ENCODE measurements at places on chromosomes 2 and 18.

- DNase-seq = no peak
Measured at GRCh38 chr18:58105206-58105887, 61.3 kb downstream of the NEDD4L start.

- no peak for DNase-seq
Measured at GRCh38 chr2:100766806-100767205, 53.1 kb upstream of the NPAS2 start.

- no peak for DNase-seq
Measured at GRCh38 chr2:223062396-223062795, 10.4 kb downstream of the KCNE4 start.

- no peak for DNase-seq
Measured at GRCh38 chr2:197700960-197701359, 4.2 kb upstream of the MARS2 start.

DNA sequence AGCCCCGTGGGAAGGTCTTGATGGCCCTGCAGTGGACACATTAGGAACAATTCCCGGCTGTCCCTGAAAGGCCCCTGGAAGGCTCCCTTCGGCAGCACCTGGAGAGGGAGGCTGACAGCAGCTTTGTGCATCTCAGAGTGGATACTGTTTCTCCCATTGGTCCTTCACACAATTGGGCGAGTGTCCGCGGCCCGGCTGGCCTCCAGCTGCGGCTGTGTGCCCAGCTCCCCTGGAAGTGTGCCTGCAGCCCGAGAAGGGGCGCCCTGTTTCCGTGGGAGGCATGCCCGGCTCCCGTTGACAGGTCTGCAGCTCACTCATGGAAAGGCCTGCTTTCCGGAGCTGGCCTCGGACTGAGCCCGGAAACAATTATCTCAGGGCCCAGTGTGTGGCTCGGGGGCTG, 103.7 kb downstream of the LPIN1 start:
- DNase-seq = no peak

DNA sequence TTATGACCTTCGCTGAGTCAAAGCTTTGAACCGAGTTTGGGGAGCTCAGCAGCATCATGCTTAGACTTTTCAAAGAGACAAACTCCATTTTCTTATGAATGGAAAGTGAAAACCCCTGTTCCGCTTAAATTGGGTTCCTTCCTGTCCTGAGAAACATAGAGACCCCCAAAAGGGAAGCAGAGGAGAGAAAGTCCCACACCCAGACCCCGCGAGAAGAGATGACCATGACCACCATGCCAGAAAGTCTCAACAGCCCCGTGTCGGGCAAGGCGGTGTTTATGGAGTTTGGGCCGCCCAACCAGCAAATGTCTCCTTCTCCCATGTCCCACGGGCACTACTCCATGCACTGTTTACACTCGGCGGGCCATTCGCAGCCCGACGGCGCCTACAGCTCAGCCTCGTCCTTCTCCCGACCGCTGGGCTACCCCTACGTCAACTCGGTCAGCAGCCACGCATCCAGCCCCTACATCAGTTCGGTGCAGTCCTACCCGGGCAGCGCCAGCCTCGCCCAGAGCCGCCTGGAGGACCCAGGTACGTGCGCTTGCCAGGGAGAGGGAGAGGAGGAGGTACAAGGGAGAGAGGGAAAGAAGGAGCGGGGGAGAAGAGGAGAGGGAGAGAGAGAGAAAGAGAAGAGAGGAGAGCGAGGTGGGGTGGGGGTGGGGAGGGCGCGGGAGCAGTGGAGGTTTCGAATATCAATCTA, at the start of gene DLX1:
Gene DLX1 (plus strand): TSS at position 48 of the 700 bp plus-strand sequence. CDS start 171 bp downstream, at position 219.
- no peak for DNase-seq

GRCh38 chr2:127155947-127156346, 49.0 kb upstream of the BIN1 start:
- no peak for DNase-seq

DNA sequence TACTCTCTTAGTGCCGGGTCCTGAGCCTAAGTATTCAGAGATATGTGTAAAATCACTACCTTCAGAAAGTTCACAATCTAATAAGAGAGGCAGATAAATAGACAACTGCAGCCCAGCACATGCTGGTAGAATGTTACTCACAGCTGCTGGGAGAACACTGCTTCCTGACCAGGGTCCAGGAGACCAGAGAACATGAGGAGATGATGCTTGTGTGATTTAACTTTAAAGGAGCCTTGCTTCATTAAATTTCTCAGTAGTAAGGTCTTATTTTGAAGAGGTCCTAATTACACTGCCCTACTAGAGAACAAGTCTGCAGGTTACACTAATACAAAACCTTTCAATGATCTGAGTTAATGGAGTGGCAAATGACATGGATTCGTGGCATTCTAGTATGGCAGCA, 209.9 kb upstream of the TRIB2 start:
- no peak for DNase-seq

GRCh38 chr18:8088626-8089025, 520.6 kb upstream of the RAB12 start:
- no peak for DNase-seq

- no peak for DNase-seq
Measured at GRCh38 chr2:46921676-46922448, 6.3 kb upstream of the MCFD2 start.

DNA sequence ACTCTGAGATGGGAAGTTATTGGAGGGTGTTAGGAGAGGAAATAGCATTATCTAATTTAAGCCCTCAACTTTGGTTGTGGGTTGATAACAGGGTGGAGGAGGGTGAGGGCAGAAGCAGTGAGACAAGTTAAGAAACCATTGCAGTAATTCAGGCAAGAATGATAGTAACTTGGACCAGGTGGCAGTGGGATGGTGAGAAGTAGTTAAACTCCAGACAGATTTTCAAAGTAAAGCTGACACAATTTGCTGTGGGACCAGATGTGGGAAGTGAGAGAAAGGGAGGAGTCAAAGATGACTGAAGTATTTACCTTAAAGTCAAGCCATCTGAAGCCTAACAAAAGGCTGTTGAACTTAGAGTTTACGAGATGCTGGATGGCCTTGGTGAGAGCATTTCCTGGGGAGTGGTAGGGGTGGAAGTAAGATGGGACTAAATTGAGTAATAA, 163.2 kb upstream of the KLF7 start:
- DNase-seq = no peak

DNA sequence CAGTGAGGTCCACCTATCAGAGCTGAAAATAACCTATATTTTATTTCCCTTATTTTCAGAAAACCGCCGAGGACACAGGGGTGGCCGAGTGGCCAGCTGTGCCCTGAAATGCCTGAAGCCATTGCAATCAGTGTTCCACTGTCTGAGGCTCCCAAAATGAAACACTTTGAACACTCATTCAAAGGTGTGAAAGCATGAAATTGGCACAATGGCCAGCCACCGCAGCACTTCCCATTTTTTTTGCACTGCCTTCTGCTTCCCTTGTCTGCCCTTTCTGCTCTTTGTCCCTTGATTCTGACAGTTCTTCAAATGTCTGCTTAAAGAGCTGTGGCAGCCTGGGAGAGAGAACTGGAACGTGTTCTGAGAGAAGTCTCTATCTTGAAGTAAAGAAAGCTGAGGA, 1127.5 kb upstream of the CELF4 start:
- DNase-seq = no peak

DNA sequence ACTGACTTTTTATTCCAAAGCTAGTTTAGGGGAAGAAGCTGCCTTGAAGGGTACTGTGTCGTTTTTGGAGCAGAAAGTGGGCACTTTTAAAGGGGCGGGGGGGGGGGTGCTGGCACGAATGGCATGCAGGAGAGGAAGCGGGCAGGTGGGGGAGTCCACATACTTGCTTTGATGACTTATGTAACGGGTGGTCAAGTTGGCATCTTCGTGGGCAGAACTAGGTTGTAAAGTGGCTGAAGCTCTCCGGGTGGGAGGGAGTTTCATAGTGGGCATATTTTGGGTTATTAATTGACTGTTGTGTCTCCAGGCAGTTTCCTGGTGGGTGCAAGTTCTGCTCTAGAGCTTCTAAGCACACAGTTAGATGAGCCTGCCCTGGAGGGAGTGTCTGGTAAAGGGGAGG, 19.9 kb downstream of the PCARE start:
- no peak for DNase-seq

GRCh38 chr2:96356889-96357288, 21.3 kb downstream of the NCAPH start:
- no peak for DNase-seq

DNA sequence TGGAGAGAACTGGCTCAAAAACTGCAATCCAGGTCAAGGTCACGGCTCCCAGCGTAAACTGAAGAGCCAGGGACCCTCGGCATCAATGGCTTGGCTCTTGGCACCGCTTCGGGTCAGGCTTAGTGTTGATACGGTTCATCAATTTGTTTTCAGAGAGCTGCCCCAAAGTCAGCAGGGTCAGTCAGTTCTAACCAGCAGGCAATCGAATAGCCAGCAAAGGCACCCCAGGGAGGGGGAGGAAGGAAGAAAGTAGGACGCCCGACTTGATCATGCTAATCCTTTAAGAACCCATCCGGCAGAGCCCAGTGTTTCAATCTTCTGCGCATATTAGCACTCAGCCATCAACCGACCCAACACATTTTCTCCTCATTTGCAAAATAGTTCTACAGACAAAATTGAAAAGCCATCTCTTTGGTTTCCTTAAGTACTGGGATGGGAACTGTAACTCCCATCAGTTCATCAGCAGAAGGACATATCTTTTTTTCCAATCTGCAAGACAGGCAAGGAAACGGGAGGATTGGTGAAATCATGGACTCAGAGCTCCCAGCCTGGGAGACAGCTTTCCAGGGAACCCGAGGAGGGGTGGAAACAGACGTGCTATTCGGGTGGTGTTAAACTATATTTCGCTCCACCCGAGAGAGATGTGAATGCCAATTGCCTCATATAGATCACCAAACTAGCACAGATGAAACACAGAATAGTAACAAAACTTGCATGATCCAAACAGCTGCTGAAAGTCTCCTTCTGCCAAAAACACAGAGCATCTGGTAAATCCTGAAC, 40.7 kb upstream of the CABLES1 start:
- DNase-seq = no peak

DNA sequence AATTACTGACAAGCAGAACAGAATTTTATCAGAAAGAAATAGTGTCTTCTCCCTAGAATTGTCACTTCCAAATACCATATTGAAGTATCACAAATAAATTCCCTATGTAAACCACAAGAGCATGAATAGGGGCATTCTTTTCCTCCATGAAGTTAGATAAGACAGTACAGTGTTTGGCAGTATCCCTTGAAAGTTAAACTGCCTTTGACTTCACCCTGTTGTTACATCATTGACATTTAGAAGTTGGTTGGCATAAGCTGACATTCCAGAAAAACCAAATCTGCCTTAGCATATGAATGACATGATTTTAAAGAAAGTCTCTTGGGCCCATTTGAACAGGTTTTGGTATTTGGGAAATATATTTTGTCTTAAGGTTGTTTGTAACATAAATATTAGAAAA, 50.2 kb upstream of the OSR1 start:
- DNase-seq = no peak

- DNase-seq = no peak
Measured at GRCh38 chr18:48715711-48716361, 177.0 kb downstream of the CTIF start.

GRCh38 chr2:74877781-74878433, 44.0 kb downstream of the HK2 start:
- DNase-seq = no peak

- DNase-seq = no peak
Measured at GRCh38 chr2:16099326-16099725, 159.0 kb downstream of the MYCN start.

GRCh38 chr2:109450574-109451273, 163.0 kb downstream of the SEPTIN10 start:
- no peak for DNase-seq

GRCh38 chr2:3094999-3095958, 282.3 kb downstream of the EIPR1 start:
- no peak for DNase-seq

- no peak for DNase-seq
Measured at GRCh38 chr2:200662727-200663126, 76.9 kb downstream of the AOX1 start.

DNA sequence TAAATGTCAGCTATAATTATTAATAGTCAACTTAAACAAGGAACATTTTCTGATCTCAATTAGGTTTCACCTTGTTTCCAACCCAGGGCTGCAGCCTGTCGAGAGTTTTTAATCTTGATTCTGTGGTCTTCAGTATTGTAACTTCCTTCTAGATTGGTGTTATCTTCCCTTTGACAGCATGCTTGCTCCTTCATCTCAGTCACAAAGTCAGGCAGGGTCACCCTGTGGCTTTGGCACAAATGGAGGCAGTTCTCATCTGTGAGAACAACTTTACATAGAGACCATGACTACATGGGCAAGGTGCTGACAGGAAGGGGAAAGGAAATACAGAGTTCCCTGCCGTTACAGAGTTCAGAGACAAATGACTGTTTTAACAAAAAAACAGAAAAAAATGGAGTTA, 50.5 kb downstream of the HNRNPLL start:
- DNase-seq = no peak

All from stimulated activated CD8-positive, alpha-beta memory T cell treated with anti-CD3 and anti-CD28 coated beads, Interleukin-7, amount 100 ng/mL, for 1 hour (primary cell).